ENCODE measurements at places on chromosomes 7 and 10.

DNA sequence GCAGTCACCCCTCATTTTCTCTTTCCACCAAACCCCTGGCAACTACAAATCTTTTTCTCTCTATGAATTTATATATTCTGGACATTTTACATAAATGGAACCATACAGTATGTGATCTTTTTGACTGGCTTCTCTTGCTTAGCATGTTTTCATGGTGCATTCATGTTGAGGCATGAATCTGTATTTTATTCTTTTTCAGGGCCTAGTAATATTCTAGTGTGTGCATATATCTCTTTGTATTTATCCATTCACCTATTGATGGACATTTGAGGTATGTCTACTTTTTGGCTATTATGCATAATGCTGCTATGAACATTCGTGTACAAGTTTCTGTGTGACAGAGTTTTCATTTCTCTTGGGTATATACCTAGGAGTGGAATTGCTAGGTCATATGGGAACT lies 78.2 kb downstream of the HACD1 start:
- no peak for DNase-seq

GRCh38 chr10:28359334-28359733 lies 56.5 kb upstream of the MPP7 start:
- DNase-seq, result no peak

- DNase-seq, result no peak
These were observed 11.4 kb upstream of the LRRC61 start for GRCh38 chr7:150311711-150312110.

DNA sequence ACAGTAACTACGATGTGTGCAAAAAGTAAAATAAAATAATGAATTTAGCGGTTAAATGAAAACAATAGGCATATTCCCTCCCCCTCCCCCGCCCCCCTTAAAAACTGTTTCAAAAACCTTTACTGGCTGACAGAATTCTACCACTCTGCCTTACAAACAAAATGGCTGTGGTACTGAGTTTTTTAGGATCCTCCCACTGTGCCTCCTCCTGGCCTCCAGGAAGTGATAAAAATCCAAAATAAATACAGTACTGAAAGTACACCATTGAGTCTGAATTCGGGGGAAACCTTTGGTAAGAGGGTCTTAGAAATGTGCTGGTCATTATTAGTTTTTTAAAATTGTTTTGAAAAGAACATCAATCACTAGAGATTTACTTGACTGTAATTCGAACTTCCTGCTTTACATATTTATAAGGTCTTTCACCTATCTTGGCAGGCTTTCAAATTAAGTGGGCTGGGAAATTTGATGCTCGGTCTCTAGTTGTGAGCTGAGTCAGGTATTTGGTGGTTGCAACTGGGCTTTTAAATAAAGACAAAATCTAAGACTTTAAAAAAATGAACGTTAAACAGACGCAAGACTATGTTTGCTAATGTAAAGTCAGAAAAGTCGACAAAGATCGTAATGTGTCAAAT lies 32.5 kb upstream of the EPC1 start:
- DNase-seq, result no peak

GRCh38 chr10:105597312-105597711 lies 956.2 kb downstream of the SORCS3 start:
- no peak for DNase-seq

GRCh38 chr7:24709585-24710360 lies 47.5 kb downstream of the GSDME start:
- DNase-seq, result no peak
